Fibroblast of skin of right biceps (primary cell): ENCODE measurements at places on chromosomes 1 and 21.
A peak's percentile ranks its signal among the peaks of the same experiment; 100 is the strongest.

GRCh38 chr1:99571092-99571734, 74.7 kb upstream of the PALMD start:
- DNase-seq = no peak

DNA sequence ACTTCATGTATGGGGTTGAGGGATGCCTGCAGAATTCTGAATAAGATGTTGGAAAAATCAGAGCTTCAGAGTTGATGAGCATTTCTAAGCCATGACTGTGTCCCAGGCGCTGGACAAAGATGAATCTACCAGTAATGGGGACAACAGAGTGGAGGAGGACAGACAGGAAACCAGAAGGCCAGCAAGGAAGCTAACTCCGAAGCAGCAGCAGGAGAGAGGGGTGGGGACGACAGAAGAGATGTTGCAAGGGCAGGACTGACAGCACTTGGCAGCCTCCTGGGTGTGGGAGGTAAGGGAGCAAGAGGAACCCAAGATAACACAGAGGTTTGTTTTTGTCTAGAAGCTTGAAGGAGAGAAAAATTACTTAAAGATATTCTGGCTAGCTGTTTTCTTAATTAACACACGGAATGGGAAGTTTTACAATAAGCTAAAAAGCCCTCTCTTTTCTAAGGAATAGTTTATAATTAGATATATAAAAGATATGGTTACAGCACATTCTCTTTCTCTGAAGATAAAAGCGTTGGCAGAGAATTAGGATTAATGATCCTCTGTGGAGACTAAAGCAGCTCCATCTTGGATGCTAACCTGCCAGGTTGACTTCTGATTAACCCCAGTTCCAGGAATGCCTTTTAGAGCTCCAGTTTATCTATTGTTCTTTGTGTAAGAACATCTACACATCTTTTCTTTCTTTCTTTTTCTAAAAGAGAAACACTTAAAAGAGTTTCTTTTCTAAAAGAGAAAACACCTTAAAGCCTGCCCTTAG, 92.7 kb downstream of the TENT5C start:
- peak; percentile 28 for DNase-seq

- DNase-seq = no peak
These were observed 5.9 kb upstream of the PIGR start for GRCh38 chr1:206952171-206952570.

DNA sequence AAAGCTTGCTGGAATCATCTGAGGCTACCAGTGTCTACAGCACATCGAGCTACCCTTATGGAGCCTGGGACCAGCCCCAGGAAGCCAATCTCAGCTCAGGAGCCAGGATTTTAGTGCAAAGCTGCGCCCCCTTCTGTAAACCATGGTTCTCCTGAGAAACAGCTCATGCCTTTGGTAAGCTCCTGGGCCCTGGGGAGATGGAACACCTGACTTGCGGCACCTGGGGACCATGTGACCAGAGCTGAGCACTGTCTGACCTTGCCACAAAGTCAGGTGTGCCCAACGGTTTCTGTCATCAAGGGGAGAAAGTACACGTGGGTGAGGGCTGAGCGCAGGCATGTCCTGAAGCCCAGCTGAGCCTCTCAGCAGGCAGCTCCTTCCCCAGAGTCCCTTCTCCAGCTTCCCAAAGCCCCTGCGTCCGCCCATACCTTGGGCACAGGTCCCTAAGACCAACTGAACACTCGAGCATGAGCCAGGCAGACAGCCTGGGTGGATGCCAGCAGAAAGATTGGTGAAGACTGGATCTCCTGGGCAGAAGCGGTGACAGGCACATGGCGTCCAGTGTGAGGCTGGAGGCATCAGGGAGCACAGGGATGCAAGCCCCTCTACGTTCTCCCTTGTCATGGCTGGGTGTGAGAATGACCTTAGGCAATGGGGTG, 57.9 kb upstream of the TENT5B start:
- DNase-seq = no peak
